ENCODE measurements at places on chromosomes 7 and 10. TPM values are rescaled to one million over a fixed set of nuclear protein-coding genes. Genes with fewer than 3 reads are reported as not detected.

DNA sequence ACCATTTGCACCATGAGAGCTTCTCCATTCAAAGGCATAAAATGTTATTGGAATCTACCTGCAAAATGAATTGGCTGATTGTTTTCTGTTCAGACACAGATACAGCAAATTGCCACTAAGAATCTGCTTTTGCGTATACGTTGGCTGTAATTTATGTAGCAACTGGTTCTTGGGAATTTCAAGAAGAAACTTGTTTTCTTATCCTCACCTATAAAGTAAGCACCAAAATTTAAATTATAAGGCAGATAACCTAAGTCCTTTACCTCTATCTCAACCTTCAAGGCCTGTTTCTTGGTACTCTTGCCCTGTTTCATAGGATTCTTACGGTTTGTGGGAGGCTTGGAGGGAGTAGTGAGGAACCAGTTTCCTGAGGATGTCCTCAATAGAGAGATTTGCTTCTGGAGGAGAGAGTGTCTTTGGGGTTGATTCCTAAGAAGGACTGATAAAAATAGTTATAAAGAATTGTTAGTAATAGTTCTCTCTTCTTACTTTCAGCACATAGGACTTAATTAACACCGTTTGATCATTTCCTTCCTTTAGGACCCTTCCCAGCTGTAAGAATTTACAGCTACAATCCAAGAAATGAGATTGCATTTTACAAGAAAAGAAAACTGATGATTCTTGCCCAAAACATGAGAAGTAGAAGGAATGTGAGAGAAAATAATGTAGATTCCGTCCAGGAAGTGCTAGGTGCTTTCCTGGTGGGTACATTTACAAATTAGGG, 2.0 kb downstream of the STAMBPL1 start:
- H3K27me3 ChIP-seq, result peaks cover 45% of the 10 kb centered on the region
- no peaks in the 10 kb centered on the region for H3K36me3 ChIP-seq
- no peak overlapping the region for H3K4me3 ChIP-seq

- H3K27ac ChIP-seq, result no peak overlapping the region
- H3K27me3 ChIP-seq, result peaks cover 8% of the 10 kb centered on the region
- no peak overlapping the region for H3K4me3 ChIP-seq
- no peaks in the 10 kb centered on the region for H3K4me1 ChIP-seq
- no peaks in the 10 kb centered on the region for H3K36me3 ChIP-seq
Measured at GRCh38 chr10:113278664-113279063, 274.2 kb upstream of the HABP2 start.

DNA sequence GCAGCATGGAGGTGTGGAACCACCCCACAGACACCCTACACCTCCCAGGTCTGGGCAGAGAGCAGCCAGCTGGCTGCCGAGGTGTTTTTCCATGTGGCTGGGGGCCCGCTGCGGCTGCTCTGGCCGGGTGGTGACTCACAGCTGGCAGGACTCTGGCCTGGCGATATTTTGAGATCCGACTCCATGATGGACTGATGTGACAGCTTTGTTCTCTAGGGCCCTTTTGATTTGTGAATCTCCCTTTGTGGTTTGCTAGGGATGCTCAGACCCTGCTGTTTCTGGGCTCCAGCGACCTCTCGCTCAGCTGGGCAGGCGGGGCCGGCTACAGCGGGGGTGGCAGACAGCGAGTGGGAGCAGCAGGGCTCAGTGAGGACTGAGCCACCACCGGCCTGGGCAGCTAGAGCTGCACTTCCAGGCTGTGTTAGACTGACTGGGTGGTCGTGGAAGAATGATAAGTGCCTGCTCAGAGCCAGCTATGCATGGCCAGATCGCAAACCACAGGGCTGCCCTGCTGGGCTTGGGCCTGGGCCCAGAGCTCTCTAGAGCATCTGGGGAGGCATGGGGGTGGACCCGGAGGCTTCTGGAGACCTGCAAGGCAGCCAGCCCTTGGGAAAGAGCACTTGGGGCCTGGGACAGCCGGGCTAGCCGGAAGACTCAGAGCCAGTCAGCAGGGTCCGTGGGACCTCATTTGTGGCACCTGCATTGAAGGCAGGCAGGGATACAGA, 46.2 kb upstream of the GDF10 start:
- H3K27me3 ChIP-seq, result no peaks in the 10 kb centered on the region
- H3K27ac ChIP-seq, result no peak overlapping the region
- no peak overlapping the region for H3K4me3 ChIP-seq
- H3K36me3 ChIP-seq, result no peaks in the 10 kb centered on the region
- DNase-seq, result peak; percentile 39

- H3K4me3 ChIP-seq, result peak overlapping the region; percentile 34
- H3K4me1 ChIP-seq, result peaks cover 17% of the 10 kb centered on the region
- H3K36me3 ChIP-seq, result peaks cover 64% of the 10 kb centered on the region
Measured at GRCh38 chr10:73537288-73537687, 41.5 kb upstream of the PPP3CB start.

DNA sequence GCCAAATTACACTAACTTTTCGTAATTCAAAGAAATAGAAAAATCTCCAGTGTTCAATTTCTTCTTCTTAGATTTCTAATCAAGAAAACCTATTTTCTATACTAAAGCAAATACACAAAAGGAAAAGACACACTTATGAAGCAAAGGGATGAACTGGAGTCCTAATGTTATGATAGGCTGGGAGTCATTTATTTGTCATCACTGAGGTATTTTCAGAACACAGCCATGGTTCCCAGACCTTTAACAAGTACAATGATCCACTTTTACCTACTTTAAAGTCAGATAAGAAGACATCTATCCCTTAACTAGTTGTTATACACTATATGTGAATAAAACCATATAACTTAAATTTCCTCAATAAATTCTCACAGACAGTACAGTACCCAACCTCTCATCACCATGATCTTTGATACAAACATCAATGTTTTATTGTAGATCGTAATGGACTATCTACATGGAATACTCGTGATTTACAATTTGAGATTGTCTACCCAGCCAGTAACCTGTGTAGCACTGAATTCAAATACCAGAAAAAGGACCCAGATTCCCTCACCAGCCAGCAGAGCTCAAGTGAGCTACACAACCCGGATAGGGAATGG, 12.5 kb downstream of the ASNS start:
- no peaks in the 10 kb centered on the region for H3K27me3 ChIP-seq
- no peaks in the 10 kb centered on the region for H3K4me1 ChIP-seq
- peaks cover 44% of the 10 kb centered on the region for H3K36me3 ChIP-seq

DNA sequence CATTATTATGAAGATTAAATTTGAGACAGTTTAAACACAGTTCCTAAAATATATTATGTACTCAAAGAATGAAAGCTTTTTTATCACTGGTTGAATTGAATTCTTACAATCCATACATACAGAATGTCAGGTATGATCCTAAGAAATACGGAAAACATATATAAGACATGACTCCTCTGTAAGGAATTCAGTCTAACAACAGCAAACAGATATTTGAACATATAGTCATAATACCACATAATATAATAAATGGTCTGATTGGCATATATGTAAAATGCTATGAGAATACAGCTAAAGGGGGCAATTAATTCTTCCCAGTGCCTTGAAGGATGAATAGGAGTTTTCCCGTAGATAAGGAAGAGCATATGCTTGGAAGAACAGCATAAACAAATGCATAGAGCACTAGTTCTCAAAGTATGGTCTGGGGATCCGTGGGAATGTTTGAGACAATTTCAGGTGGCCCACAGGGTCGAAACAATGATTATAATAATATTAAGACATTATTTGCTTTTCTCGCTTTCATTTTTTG, 10.6 kb upstream of the ARID5B start:
- no peak overlapping the region for H3K27ac ChIP-seq
- DNase-seq, result no peak
- no peaks in the 10 kb centered on the region for H3K4me1 ChIP-seq
- no peaks in the 10 kb centered on the region for H3K27me3 ChIP-seq
- no peaks in the 10 kb centered on the region for H3K36me3 ChIP-seq

DNA sequence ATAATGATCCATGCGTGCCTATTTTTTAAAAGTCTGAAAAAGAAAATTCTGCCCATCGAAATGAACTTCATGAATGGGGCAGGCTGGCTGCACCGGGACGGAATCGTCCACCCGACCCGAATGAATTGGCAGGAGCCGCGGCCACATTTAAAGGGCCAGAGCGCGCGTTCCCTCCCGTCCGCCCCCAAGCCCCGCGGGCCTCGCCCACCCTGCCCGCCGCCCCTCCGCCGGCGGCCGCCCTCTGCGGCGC, 319 bp upstream of the GATA3 start:
- peaks cover 7% of the 10 kb centered on the region for H3K36me3 ChIP-seq
- peak overlapping the region; percentile 97 for H3K4me3 ChIP-seq
- no peak for DNase-seq
- peaks cover 60% of the 10 kb centered on the region for H3K27me3 ChIP-seq
- no peak overlapping the region for H3K27ac ChIP-seq
- peaks cover 10% of the 10 kb centered on the region for H3K4me1 ChIP-seq

GRCh38 chr10:3236644-3237404, 64.2 kb upstream of the PITRM1 start:
- H3K27ac ChIP-seq, result no peak overlapping the region
- H3K36me3 ChIP-seq, result no peaks in the 10 kb centered on the region
- no peaks in the 10 kb centered on the region for H3K27me3 ChIP-seq
- DNase-seq, result no peak
- H3K4me1 ChIP-seq, result no peaks in the 10 kb centered on the region

- peaks cover 15% of the 10 kb centered on the region for H3K36me3 ChIP-seq
- no peak overlapping the region for H3K4me3 ChIP-seq
- peaks cover 34% of the 10 kb centered on the region for H3K4me1 ChIP-seq
- H3K27me3 ChIP-seq, result no peaks in the 10 kb centered on the region
- H3K27ac ChIP-seq, result no peak overlapping the region
Measured at GRCh38 chr10:79152423-79152817, 83.7 kb downstream of the ZMIZ1 start.

DNA sequence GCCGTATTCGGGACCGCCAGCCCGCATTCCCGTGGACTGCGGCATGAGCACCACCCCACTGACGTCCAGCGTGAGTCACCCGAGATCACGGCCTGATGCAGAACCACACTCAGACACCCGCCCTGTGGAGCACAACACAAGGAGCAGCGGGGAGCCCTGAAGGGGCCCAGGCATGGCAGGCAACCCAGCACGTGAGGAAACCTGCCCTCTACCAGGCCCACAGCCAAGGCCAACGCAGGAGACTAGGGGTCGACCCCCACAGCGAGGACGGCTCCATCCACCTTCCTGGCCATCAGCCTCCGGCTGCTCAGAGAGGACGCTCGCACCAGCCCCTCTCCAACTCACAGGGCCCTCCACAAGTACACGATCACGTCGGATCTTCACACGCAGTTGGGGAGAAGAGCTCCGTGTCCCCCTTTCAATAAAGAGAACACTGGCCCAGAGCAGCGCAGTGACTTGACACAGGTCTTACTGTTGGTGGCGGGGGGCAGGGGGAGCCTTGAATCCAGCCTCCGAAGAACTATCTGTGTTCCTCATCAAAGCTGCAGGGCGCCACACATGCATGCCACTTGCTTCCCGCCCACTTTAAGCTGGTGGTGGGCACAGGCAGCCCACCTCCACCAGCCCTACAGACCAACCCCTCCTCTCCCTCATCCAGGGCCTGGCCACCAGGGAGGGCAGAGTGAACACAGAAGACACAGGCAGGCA, 22.0 kb downstream of the MAD1L1 start:
- DNase-seq, result no peak
- H3K27me3 ChIP-seq, result no peaks in the 10 kb centered on the region
- peaks cover 59% of the 10 kb centered on the region for H3K36me3 ChIP-seq
- no peaks in the 10 kb centered on the region for H3K4me1 ChIP-seq

- DNase-seq, result peak; percentile 36
- no peaks in the 10 kb centered on the region for H3K36me3 ChIP-seq
- no peaks in the 10 kb centered on the region for H3K4me1 ChIP-seq
- no peak overlapping the region for H3K4me3 ChIP-seq
Measured at GRCh38 chr10:17474595-17475323, 20.4 kb upstream of the ST8SIA6 start.

DNA sequence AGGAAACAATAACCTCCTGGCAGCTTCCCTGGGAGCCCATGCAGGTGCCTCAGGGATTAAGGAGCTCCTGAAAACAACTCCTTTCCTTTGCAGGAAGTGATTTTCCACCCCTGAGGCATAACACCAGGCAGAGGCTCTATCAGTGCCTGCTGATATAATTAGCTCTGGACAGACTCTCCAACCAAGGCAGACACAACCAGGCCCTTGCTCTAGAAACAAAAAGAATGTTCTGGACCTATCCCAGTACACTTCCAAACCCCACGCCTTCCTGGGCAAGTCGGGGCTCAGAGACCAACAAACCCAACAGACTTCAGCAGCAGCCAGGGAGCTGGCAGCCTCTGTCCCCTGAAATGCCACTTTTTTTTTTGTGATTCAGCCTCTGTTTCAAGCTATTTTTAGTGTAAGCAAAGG, 247.1 kb downstream of the KCNMA1 start:
- no peak overlapping the region for H3K27ac ChIP-seq
- no peaks in the 10 kb centered on the region for H3K36me3 ChIP-seq
- no peak overlapping the region for H3K4me3 ChIP-seq
- DNase-seq, result peak; percentile 44
- H3K27me3 ChIP-seq, result peaks cover 17% of the 10 kb centered on the region
- peaks cover 17% of the 10 kb centered on the region for H3K4me1 ChIP-seq

DNA sequence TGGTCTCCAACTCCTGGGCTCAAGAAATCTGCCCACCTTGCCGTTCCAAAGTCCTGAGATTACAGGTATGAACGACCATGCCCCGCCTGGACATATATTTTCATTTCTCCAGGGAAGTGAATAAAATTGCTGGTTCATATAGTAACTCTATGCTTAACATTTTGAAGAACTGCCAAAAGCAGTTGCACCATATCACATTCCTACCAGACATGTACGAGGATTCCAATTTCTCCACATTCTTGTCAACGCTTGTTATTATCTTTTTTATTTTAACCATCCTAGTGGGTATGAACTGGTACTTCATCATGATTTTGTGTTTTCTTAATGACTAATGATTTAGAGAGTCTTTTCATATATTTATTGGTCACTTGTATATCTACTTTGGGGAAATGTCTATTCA, 21.9 kb upstream of the CPN1 start:
- H3K27ac ChIP-seq, result no peak overlapping the region
- H3K4me3 ChIP-seq, result no peak overlapping the region
- no peaks in the 10 kb centered on the region for H3K36me3 ChIP-seq
- no peak for DNase-seq
- no peaks in the 10 kb centered on the region for H3K4me1 ChIP-seq

- no peaks in the 10 kb centered on the region for H3K36me3 ChIP-seq
- H3K4me1 ChIP-seq, result no peaks in the 10 kb centered on the region
- no peaks in the 10 kb centered on the region for H3K27me3 ChIP-seq
- no peak for DNase-seq
Measured at GRCh38 chr7:157542068-157543021, 205.5 kb downstream of the DNAJB6 start.

GRCh38 chr7:30445770-30446169, 32.8 kb downstream of the NOD1 start:
- no peak for DNase-seq
- H3K4me1 ChIP-seq, result no peaks in the 10 kb centered on the region
- H3K4me3 ChIP-seq, result no peak overlapping the region
- no peaks in the 10 kb centered on the region for H3K36me3 ChIP-seq

- H3K36me3 ChIP-seq, result no peaks in the 10 kb centered on the region
- H3K27ac ChIP-seq, result no peak overlapping the region
- H3K4me1 ChIP-seq, result peaks cover 3% of the 10 kb centered on the region
- H3K27me3 ChIP-seq, result no peaks in the 10 kb centered on the region
Measured at GRCh38 chr10:132397671-132398565, 918 bp downstream of the PWWP2B start.

NUTM2B gene
- 0.27 TPM for total RNA-seq

GCK gene
- total RNA-seq, result 0.29 TPM

GLI3 gene
- total RNA-seq, result 2.7 TPM

SPDYE18 gene
- total RNA-seq, result not detected

GNG11 gene
- total RNA-seq, result 3.1 TPM

C10orf67 gene
- not detected for total RNA-seq

ANKRD61 gene
- total RNA-seq, result not detected

INSYN2A gene
- not detected for total RNA-seq

DRGX gene
- not detected for total RNA-seq

STEAP4 gene
- total RNA-seq, result not detected

CALCR gene
- 16.8 TPM for total RNA-seq
